D721Med (cell line): ENCODE measurements at places on chromosomes 4 and X.

DNA sequence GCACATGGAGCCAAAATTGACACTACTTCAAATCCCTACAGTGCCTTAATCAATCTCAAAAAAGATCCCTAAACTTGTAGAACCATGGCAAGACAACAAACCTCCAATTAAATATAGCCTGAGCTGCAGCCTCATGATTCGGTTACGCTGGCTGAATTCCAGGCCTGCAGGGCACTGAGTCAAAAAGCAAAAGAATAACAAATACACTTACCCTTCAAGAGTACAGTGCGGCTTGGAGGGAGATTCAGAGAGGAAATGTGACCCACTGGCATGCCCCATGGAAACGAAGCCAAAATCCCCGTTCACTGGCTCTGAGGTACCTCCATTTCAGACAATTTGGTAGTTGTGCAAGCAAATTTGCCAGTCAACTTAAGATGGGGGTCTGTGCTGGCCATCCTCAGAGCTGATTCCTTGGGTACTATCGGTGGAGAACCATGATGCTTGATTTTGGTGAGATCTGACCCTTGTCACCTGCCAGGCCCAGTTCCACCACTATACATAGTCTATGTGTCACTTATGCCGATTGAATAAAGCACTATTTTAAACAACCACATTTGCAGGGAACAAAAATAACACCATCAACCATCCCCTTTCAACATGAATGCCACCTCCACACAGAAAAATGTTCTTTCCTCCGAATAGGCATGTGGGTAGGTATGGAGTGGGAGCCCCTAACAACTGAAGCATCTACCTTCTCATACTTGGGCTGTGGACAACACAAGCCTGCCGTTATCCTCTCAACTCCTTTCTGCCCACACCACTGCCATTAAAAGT lies 2.1 kb downstream of the C4orf54 start:
- no peak for DNase-seq

DNA sequence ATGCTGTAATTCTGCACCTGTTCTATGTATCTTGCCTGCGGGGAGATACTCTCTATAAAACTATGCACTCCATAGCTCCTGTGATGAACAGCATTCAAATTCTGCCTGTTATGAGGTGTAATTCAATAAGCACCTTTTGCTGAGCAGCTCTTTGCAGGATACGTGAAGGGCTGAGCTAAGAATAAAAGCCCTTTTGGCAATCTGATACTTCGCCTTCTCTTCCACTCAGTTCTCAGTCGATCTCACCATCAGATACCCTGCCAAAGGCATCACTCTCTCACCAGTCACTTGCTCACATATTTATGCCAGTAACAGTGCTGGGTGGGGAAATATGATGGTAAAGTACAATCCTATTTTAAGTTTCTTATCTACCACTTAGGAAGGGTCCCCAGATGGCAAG lies 67.2 kb downstream of the RPS3A start:
- DNase-seq: no peak

- no peak for DNase-seq
Measured at GRCh38 chrX:80812176-80812575, 2.5 kb upstream of the BRWD3 start.

GRCh38 chr4:69032847-69033638 lies 63.2 kb upstream of the UGT2B7 start:
- no peak for DNase-seq

DNA sequence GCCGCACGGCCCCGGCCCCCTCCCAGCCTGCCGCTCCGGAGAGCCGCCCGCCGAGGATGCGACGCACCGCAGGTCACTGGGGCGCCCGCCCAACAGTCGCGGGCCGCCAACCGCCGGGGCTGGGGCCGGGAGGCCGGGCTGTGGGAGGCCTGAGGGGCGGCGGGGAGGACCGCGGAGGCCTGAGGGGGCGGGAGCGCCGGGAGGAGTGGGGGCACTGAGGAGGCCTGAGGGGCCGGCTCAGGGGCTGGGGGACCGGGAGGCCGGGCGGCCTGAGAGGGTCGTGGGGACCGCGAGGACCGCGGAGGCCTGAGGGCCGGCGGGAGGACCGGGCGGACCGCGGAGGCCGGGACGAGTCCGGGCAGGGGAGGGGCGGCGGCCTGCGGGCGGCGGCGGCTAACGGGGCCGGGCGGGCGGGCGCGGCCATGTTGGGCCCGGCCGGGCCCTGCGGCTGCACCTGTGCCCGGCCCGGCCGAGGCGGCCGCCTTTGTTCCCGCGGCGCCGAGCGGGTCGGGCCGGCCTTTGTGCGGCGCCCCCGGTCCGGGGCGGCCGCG lies 353 bp downstream of the NSD2 start:
- DNase-seq: no peak

DNA sequence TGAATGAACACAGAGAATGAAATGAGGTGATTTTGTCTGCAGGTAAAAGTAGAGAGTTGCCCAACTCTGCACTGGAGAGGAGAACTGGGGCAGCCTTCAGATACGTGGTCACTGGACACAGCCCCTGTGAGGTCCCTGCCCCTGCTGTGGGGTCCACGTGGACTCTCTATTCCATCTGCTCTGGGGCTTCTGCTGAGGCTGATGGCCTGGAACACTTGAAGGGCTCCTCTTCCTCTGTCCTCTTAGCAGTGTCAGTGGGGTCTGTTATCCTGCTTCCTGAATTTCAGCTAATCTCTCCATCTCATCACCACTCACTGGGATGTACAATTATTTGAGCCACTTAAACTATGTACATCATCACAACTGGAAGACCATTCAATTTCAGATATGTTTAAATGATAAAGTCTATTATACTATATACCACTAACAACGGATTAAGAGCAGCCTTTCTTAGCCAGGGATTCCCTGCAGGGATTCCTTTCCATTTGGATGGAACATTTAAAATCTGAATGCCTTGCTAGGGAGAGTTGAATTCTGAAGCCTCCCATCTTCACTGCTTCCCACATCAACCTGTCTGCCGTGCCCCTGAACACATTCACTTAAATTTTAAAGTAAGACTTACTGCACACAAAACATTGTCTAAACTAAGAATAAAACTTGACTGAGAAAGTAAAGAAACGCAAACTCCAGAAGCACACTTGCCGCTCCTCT lies 74.0 kb downstream of the CC2D2A start:
- no peak for DNase-seq

DNA sequence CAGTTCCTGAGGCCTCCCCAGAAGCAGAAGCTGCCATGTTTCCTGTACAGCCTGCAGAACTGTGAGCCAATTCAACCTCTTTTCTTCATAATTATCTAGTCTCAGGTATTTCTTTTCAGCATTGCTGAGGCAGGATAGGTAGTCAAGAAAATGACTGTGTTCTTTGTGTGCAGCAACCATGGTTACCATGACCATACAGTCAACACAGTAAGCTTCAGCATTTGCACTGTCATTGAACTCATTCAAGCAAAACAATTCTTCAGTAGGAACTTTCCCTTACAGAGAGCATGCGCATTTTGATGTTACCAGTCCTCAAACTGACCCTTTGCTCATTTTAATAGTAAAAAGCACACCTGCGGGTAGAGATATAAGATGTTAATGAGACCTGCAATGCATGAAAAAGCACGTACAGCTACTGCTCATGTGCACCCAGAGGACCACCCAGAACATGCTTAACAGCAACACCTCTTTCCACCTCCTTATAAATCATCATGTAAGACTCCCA lies 180.8 kb downstream of the PRKX start:
- no peak for DNase-seq

DNA sequence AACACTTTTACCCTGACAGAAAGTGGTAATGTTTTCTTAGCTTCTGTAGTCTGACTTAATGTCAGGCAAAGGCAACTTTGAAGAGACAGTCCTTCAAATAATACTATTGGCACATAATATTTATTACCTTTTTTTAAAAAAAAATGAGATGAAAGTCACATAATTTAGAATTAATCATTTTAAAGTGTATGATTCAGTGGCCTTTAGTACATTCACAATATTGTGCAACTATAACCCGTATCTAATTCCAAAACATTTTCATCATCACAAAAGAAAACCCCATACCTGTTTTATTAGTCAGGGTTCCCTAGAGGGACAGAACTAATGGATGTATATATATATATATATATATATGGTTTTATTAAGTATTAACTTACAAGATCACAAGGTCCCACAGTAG lies 94.8 kb upstream of the TEX13A start:
- no peak for DNase-seq

DNA sequence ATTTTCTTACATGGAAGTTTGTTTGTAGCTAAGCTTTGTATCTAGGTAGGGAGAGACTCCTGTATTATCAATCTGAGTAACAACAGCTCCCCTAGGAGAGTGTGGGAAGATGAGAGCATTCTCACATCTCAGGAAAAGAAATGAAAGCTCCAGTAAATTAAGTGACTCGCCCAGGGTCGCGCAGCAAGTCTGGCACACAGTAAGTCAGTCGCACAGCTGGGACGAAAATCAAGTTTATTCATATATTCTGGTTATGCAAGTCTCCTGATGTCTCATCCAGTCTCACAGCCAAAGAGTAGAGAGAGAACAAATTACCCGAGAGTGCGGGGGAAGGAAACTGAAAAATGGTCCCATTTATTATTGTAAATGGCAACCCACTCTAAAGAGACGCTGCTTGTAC lies 216.1 kb downstream of the STK32B start:
- DNase-seq: no peak

- DNase-seq: no peak
Measured at GRCh38 chrX:155048977-155049619, 21.8 kb downstream of the CMC4 start.

DNA sequence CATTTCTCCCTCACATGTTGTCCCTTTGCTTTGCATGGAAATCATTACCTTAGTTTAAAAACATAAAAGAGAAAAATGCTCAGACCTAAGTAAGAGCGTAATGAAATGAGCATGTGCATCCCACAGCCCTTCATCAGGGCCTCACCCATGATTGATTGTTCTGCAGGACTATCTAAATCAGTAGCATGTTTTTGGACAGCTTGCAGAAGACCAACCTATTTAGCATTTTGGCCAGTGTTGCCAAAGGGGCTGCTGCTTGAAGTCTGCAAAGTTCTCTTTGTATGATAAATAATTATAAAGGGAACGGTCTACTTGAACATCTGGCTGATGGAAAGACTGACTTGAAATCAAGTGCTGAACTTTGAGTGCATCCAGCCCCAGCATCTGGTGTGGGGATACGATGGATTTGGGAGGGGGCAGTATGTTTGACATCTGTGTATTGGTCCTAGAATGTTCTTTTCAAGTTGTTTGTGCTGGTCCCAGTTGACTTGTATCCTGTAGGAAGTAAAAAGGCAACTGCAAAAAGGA lies 76.1 kb upstream of the LIMCH1 start:
- DNase-seq: no peak

DNA sequence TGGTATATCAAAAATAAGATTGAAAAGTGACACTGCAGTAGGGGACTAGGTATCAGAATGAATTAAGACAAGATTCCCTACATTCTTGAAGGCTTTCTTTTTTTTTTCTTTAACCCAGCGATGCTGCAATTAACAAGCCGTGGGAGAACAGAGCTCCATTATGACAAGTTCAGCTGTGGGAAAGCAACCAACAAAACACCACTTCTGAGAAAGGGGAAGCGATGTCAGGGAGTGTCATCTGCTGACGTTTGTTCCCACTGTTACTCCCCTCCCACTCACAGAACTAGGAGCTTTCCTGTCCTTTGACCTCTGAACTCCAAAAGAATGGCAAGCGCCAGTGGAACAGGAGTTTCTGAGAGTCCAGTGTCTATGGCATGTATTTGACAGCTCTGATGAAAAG lies 90.2 kb upstream of the SLITRK2 start:
- no peak for DNase-seq

GRCh38 chr4:14452001-14452400 lies 550.3 kb upstream of the CPEB2 start:
- DNase-seq: no peak

GRCh38 chr4:184409911-184410692 lies 64.2 kb downstream of the IRF2 start:
- no peak for DNase-seq

DNA sequence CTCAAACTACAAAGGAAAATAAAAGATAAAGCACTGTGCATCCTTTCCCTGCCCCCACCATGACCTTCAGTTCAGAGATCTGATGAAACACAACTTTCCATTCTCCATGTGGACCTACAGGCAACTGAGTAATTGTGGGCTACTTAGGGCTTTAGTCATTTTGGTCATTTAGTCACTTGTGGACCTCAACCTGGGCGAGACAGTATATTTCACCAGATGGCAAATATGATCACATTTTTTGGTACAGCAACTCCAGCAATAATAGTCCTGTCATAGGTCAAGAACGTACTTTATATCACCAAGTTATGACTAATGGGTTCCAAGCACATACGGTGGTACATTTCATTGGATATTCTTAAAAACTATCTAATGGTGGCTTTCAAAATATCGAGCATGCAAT lies 141.2 kb downstream of the PDGFC start:
- DNase-seq: no peak

GRCh38 chr4:55242506-55242905 lies 103.5 kb upstream of the SRD5A3 start:
- DNase-seq: no peak

DNA sequence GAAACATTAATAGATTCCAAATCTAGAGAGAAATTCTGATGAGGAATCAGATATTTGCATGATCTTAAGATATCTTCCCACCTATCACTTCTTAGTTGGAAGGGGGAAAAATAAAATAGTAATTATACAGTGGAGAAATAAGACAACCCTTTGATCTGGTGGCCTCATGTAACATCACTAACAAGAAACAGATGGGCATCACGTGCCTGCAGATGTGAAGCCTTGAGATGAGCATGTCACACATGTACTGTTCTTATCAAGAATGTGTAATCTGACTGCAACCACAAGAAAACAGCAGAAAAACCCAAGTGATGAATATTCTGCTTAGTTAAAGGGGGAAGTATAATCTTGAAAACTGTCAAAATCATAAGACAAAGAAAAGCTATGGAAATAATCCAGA lies 31.4 kb upstream of the NKX6-1 start:
- no peak for DNase-seq

GRCh38 chr4:139665690-139666529 lies at the start of gene MGST2:
MGST2 (plus strand) TSS chr4:139665819; CDS start chr4:139666020, 201 bp downstream.
- no peak for DNase-seq

DNA sequence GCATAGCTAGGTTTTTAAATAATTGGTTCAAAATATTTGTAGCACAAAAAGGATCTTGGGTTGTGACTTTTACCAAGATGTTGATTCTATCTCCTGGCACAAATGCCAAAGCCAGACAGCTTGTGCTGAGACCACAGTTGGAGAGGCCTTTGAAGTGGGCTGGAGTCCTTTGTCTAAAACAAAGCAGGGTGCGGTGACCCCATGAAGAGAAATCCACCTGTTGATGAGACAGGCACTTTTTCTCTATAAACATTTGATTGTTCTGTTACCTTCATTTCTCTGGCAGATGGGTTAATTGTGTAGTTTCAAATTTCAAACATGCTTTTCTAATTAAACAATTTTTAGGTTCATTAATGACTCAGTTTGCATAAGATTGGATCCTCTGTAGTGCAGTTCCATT lies 56.7 kb downstream of the STOX2 start:
- DNase-seq: no peak

GRCh38 chr4:146852360-146852759 lies 93.3 kb downstream of the TTC29 start:
- no peak for DNase-seq

- no peak for DNase-seq
Measured at GRCh38 chr4:45663628-45664081, 460.2 kb downstream of the GABRG1 start.
